Thymus (tissue), 14 donors: ENCODE measurements at places on chromosomes 5 and 9. TPM values are rescaled to one million over a fixed set of nuclear protein-coding genes. Genes with fewer than 3 reads are reported as not detected.

LPAR1 gene
- 9.3 TPM for polyA plus RNA-seq

SPINK13 gene
- polyA plus RNA-seq, result 1.1 TPM

PIP5K1B gene
- polyA plus RNA-seq, result 1.2 TPM

LHX3 gene
- 0.23 TPM for polyA plus RNA-seq

PCDHB10 gene
- 0.23 TPM for polyA plus RNA-seq

IL13 gene
- polyA plus RNA-seq, result 1.0 TPM

PCDHGA5 gene
- 0.18 TPM for polyA plus RNA-seq

DNA sequence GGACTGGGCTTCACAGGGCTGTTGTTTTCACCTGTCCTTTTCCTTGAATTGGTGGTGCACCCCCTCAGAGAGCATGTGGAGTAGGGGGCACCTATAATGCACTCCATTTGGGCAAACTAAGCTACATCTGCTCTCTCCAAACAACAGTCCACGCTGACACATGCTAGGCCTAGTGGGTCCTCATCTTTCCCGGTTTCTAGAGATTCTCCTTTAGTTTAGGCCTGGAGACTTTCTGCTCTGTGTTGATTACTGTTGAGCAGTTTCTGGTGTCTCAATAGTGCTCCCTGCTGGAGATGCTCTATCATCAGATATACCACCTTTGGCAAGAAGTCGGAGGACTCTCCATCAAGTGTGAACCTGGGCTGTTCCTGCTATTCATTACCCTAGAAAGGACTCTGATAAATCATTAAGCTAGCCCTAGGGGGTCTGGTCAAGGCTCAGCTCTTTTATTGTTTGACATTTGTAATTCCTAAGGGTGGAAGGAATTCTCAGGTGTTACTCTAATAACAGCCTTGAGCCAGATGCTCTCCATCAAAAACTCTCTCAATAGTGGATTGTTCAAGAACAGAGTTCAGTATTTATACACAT is 64.0 kb upstream of the FYB1 start:
- H3K36me3 ChIP-seq, result no peaks in the 10 kb centered on the region
- H3K27ac ChIP-seq, result no peak overlapping the region
- no peaks in the 10 kb centered on the region for H3K27me3 ChIP-seq
- no peak overlapping the region for H3K4me3 ChIP-seq
- DNase-seq, result peak; percentile 76

GRCh38 chr9:72971411-72971810 is 18.6 kb upstream of the ALDH1A1 start:
- H3K27me3 ChIP-seq, result no peaks in the 10 kb centered on the region
- no peaks in the 10 kb centered on the region for H3K36me3 ChIP-seq
- H3K4me3 ChIP-seq, result no peak overlapping the region
- H3K27ac ChIP-seq, result no peak overlapping the region
- no peak for DNase-seq
- no peaks in the 10 kb centered on the region for H3K4me1 ChIP-seq

GRCh38 chr5:159274676-159275075 is 11.6 kb downstream of the UBLCP1 start:
- no peaks in the 10 kb centered on the region for H3K27me3 ChIP-seq
- H3K4me3 ChIP-seq, result no peak overlapping the region
- H3K27ac ChIP-seq, result no peak overlapping the region
- DNase-seq, result no peak
- H3K4me1 ChIP-seq, result no peaks in the 10 kb centered on the region

GRCh38 chr5:68680366-68680765 is 413.4 kb upstream of the SLC30A5 start:
- no peaks in the 10 kb centered on the region for H3K27me3 ChIP-seq
- H3K36me3 ChIP-seq, result no peaks in the 10 kb centered on the region
- H3K4me1 ChIP-seq, result no peaks in the 10 kb centered on the region

DNA sequence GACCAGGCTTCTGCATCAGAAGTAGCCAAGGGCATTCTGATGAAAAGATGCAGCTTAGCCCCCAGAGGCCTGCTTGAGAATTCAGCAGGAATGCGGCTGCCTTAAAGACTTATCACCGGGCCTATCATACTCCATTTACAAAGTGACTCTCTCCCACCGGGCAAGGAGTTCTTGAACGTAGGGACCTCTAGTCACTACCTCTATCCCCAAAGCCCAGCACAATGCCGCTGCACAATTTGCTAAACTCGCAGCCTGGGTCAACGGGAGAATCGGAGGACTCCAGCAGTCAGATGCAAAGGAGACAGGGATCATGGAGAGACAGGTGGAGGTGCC is 661 bp downstream of the PDCL start:
- no peaks in the 10 kb centered on the region for H3K27me3 ChIP-seq
- DNase-seq, result no peak
- H3K4me1 ChIP-seq, result peaks cover 12% of the 10 kb centered on the region
- peak overlapping the region; percentile 77 for H3K4me3 ChIP-seq
- H3K36me3 ChIP-seq, result peaks cover 5% of the 10 kb centered on the region
- H3K27ac ChIP-seq, result peak overlapping the region; percentile 90

- H3K4me1 ChIP-seq, result no peaks in the 10 kb centered on the region
- H3K36me3 ChIP-seq, result no peaks in the 10 kb centered on the region
- no peak overlapping the region for H3K4me3 ChIP-seq
Measured at GRCh38 chr9:30459156-30459555, 1925.3 kb upstream of the ACO1 start.

DNA sequence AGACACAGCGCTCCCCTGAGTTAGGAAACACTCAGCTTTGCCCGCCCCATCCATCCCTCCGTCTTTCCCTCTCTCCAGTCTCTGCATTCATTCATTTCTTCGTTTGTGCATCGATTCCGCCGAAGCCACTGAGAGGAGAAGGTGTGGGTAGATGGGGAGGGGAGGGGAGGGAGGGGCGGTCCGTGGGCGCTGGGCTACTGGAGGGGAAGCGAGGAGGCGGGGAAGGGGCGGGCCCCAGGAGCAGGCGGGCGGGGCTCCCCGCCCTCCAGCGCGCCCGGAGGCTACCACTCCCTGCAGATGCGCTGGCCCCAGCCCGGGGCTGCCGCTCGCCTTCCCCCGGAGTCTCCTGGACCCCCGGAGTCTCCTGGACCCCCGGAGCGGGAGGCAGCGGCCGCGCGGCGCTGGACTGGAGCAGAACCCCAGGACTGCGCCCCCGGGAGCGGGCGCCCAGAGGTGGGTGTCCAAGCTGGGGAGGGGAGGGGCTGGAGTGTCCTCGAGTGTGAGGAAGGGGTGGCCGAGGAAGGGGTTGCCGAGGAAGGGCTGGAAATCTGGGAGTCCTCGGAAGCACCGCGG is 159.5 kb downstream of the C9orf152 start:
- peak; percentile 87 for DNase-seq
- H3K4me1 ChIP-seq, result peaks cover 34% of the 10 kb centered on the region
- H3K27me3 ChIP-seq, result no peaks in the 10 kb centered on the region
- peak overlapping the region; percentile 68 for H3K27ac ChIP-seq
- peak overlapping the region; percentile 94 for H3K4me3 ChIP-seq

GRCh38 chr5:14958188-14958587 is 86.6 kb upstream of the ANKH start:
- no peaks in the 10 kb centered on the region for H3K36me3 ChIP-seq
- no peak overlapping the region for H3K27ac ChIP-seq
- H3K27me3 ChIP-seq, result no peaks in the 10 kb centered on the region
- no peaks in the 10 kb centered on the region for H3K4me1 ChIP-seq
- H3K4me3 ChIP-seq, result no peak overlapping the region
- DNase-seq, result no peak

DNA sequence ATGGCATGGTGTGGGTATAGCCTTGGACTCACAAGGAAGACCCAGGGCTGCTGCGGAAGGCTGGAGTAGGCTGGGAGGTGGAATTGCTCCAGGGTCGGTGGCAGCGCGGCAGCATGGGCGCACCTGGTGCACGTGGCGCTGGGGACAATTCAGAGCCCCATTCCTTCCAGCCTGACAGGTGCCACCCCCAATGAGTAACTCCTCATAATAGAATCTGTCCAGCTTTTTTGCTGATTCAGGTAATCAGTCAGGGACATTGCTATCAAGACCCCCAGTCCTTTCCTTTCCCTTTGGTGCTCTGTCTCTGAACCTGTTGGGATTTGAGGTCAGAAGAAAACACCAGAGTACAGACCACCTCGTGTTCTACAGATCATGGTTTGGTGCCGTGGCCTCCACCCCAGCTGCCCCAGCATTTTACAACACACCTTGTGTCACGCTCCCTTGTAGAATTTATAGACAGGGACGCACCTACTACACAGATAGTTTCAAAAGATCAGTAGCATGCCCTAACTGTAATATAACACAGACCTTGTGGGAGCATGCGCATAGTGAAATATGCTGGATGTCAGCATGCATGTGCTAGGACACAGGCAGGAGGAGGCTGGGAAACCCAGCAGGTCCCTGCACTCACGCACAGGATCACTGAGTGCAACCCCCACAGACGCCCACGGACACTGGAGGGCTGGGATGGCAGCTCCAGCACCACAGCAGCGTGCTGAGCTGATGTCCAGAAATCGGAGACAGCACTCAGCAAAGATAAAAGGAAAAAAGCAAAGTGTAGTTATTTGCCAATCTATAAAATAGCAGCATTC is 47.9 kb upstream of the CTSL start:
- no peak for DNase-seq
- no peak overlapping the region for H3K27ac ChIP-seq
- H3K4me3 ChIP-seq, result no peak overlapping the region
- no peaks in the 10 kb centered on the region for H3K27me3 ChIP-seq
- H3K36me3 ChIP-seq, result peaks cover 65% of the 10 kb centered on the region

DNA sequence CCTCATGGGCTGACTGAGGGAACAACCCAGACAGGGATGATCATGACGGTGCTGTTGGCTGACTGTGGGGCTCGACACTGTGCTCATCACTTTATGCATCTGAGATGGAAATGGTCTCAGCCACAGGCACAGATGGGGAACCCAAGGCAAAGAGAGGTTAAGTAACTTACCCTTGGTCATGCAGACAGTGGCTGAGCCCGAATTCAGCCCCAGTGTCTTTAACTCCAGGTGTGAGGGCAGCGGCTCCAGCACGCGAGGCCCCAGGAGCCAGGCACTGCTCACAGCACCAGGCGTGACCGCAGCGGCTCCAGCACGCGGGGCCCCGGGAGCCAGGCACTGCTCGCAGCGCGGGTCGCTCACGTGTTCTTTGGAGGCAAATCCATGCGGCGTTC is 45.3 kb upstream of the FCN1 start:
- H3K27me3 ChIP-seq, result no peaks in the 10 kb centered on the region
- H3K4me1 ChIP-seq, result no peaks in the 10 kb centered on the region
- no peak overlapping the region for H3K27ac ChIP-seq

- H3K36me3 ChIP-seq, result no peaks in the 10 kb centered on the region
- DNase-seq, result no peak
- no peaks in the 10 kb centered on the region for H3K27me3 ChIP-seq
- H3K27ac ChIP-seq, result no peak overlapping the region
- no peak overlapping the region for H3K4me3 ChIP-seq
Measured at GRCh38 chr5:163580516-163580915, 75.1 kb downstream of the MAT2B start.

DNA sequence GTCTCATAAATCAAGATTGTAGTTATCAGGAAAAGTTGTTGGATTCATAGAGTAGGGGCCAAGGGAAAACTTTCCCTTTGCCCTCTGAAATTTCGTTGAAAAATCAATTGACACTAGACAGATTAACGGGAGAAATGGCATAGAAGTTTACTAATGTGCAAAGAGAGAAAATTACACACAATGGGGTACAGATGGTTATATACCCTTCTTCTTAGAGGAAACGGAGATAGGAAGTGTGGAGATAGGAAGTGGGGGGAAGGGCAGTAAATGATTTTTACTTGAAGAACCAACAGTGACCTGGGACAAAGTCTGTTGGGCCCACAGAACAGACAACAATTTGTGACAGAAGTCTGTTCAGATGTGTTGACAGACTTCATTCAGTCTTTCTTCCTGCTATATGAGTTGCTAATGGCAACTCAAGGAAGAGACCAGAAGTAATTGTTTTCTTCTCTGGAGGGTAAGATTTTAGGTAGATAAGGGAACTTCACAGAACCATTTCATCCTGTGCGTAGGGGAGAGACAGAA is 177.9 kb downstream of the C9orf152 start:
- no peak overlapping the region for H3K4me3 ChIP-seq
- H3K4me1 ChIP-seq, result peaks cover 27% of the 10 kb centered on the region
- no peaks in the 10 kb centered on the region for H3K27me3 ChIP-seq
- no peak overlapping the region for H3K27ac ChIP-seq
- H3K36me3 ChIP-seq, result no peaks in the 10 kb centered on the region

DNA sequence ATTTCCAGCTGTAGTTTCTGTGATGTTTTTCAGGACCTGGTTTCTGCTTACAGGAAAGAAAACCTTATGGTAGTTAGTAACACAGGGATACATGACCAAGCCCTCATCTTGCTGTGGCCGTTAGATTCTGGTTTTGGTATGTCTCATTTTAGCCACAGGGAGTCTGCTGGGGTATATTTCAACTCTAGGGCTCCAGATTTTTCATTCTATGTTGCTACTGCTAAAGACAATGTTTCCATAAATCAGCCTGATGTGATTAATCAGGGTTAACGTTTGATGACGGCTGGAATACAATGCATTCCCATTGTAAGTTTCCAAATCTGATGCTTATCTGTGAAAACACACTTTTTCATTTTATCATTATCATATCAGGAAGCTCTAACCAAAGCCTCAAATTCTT is 48.2 kb downstream of the P4HA2 start:
- H3K4me3 ChIP-seq, result no peak overlapping the region
- DNase-seq, result no peak
- no peaks in the 10 kb centered on the region for H3K36me3 ChIP-seq
- H3K27ac ChIP-seq, result no peak overlapping the region
- H3K4me1 ChIP-seq, result no peaks in the 10 kb centered on the region

GRCh38 chr9:37453827-37454226 is 11.4 kb downstream of the ZBTB5 start:
- H3K36me3 ChIP-seq, result no peaks in the 10 kb centered on the region
- DNase-seq, result no peak
- H3K27me3 ChIP-seq, result no peaks in the 10 kb centered on the region

GRCh38 chr5:108259306-108259705 is 122.6 kb downstream of the FBXL17 start:
- H3K4me1 ChIP-seq, result no peaks in the 10 kb centered on the region
- no peak for DNase-seq
- no peak overlapping the region for H3K27ac ChIP-seq
- H3K27me3 ChIP-seq, result no peaks in the 10 kb centered on the region

DNA sequence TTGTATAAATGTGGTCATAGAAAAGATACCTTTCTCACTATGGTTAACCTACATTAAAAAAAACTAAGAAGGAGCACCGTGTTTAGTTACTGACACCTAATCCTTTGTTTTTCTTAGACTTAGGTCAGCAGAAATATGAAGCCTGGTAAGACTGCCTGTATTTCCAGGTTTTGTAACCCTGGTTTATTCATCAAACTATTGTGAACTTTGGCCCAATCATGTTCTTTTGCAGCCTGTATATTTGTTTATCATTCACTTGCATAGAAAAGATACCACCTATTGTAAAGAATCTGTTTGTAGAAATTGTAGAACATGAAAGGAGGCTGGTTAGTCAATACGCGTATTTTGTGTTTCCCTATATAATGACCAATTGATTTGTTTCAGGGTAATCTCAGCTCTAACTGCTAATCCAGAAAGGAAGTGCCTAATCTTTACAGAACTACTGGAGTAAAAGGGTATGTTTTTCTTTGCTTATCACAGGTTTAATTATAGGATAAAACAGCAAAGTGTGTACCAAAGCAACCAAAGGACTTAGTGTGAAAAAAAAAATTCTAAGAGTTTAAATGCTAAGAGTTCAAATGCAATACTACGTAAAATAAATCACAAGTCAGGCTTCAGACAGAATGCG is 103.6 kb downstream of the LURAP1L start:
- DNase-seq, result no peak
- H3K36me3 ChIP-seq, result no peaks in the 10 kb centered on the region
- H3K27ac ChIP-seq, result no peak overlapping the region
- H3K4me3 ChIP-seq, result no peak overlapping the region

- H3K27me3 ChIP-seq, result peaks cover 77% of the 10 kb centered on the region
- no peaks in the 10 kb centered on the region for H3K4me1 ChIP-seq
- H3K4me3 ChIP-seq, result no peak overlapping the region
- H3K27ac ChIP-seq, result no peak overlapping the region
- no peaks in the 10 kb centered on the region for H3K36me3 ChIP-seq
Measured at GRCh38 chr5:154610321-154611154, 132.5 kb upstream of the HAND1 start.
